ENCODE measurements at places on chromosomes 7 and 10.
A peak's percentile ranks its signal among the peaks of the same experiment; 100 is the strongest.

DNA sequence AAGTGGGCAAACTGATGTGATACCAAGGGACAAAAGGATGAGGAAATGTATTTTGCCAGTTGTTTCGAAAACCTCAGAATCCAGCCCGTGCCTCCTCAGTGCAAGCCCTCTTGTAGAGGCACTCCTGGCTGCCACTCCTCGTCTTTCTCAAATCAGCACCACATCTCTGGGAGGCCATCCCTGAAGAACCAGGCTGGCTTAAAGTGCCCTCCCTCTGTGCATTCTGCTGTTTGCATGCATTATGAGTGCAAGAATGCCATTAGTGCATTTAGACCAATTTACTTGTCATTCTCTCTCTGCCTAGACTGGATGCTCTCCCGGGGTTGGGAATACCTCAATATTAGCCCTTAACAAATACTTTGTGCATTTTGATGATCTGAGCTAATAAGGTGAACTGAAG is 19.9 kb upstream of the FAM180A start:
- no peak for DNase-seq

- DNase-seq, result no peak
Measured at GRCh38 chr10:63396133-63396761, 69.5 kb downstream of the JMJD1C start.

- no peak for DNase-seq
Measured at GRCh38 chr7:73699370-73700068, 16.1 kb downstream of the BUD23 start.

DNA sequence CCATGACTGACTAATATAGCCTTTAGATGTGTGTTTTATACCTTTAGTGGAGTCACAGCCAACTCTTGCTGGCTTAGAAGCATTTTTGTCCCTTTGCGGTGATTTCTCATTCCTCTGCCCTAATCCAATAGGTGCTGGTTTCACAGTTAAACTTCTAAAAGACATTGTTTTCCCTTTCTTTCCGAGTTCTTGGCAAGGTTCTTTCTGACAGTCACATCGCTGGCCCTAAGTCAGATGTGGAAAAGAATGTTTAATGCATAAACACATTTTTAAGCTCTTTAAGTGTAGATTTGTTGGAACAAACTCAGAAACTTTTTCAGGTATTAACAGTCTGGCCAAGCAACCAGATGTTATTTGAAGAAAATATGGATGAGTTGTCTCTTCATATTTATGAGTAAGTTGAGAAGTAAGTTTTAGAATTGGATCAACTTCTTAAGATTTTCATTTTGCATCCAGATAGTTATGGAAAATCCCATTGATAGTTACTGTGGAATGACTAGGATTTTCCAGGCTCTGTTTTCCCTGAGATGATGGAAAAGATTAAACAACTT is 4.1 kb downstream of the EPDR1 start:
- DNase-seq, result no peak

GRCh38 chr7:96328016-96328415 is 6.1 kb upstream of the SLC25A13 start:
- DNase-seq, result no peak

DNA sequence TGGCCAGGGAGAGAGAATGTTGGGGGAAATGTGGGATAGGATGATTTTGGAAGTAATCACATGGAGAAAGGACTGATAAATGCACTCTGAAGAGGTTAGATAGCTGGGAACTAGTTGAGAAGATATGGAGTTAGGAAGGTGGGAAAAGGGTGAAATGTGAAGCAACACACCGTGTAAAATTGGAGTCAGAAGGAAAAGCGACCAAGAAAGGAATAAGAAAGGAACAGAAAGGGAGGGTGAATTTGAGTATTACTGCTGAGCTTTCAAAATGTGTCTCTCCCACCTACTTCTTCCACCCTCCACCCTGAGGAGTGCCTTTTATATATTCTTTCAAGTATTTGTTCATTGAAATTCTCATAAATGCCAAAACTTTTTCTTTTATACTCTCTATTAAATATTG is 171.8 kb downstream of the BMPER start:
- DNase-seq, result no peak

GRCh38 chr10:129978322-129978721 is 14.2 kb upstream of the EBF3 start:
- DNase-seq, result no peak

- no peak for DNase-seq
Measured at GRCh38 chr7:45408409-45408737, 165.8 kb upstream of the ADCY1 start.

DNA sequence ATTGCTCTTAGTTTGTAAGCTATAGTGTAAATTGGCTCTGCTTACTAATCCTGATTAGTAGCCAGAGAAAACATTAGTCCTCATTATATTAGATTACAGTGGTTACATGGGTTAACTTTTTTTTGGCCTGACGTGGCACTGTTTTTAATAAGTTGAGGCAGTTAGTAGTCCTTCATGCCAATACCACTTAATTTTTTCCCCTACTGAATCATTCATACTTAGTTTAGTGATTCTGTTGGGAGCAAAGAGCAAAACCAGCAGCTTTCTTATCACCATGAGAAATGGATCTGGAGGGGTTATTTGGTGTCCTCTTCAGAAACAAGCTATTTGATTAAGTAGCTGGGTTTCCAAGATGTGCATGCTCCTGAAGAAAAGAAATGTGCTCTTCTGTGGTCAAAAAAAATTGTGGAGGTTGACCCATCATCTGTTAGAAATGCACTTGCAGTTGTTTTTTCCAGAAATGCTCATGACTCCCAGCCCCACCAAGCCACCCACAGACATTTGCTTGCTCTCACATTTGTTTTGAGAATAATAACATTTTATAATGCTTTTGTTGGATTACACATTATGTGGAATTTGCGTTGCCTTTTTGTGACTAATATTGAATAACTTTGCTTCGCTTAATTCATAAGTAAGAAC is 258.5 kb downstream of the HDAC9 start:
- DNase-seq, result no peak

- no peak for DNase-seq
Measured at GRCh38 chr10:126465771-126466170, 77.5 kb upstream of the ADAM12 start.

DNA sequence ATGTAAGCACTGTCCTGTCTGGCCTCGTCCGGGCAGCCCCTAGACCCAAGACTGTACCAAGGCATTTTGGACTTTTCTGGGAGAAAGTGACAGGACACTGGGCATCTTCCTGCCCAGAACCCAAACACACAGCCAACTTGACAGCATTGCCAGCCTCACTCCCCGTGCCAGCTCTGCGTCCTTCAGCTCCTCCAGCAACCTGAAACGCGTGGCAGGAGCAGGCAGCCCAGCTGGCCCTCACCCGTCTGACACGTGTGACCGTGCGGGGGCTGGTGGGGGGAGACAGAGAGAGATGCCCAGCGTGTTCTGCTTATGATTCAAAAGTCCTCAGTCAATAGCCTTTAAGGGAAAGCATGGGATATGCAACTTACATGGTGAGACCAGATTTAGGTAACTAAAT is 50.3 kb upstream of the SLC29A3 start:
- no peak for DNase-seq

GRCh38 chr10:102633287-102633686 is 11.0 kb upstream of the TRIM8 start:
- DNase-seq, result no peak

- no peak for DNase-seq
Measured at GRCh38 chr7:3721422-3721821, 420.4 kb downstream of the SDK1 start.

GRCh38 chr10:96297486-96297885 is 6.7 kb upstream of the DNTT start:
- DNase-seq, result no peak

GRCh38 chr7:5646846-5647245 is 134.6 kb downstream of the RNF216 start:
- no peak for DNase-seq

DNA sequence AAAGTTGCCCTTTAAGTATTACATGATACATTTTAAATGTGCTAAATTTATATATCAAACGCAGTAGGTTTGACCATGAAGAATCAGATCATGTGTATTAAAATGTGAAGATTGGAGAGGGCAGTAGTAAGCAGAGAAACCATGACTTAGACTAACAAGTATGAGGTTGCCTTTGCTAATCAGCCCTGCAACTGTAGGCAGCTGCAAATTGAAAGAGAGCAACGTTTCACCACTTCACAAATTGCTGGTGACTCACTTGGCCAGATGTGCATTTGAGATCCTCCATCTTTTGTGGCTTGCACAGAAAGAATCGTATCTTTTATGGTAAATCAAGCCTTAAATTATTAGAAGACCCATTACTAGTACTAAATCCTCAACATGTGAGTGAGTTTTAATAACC is 10.1 kb upstream of the SEMA3A start:
- no peak for DNase-seq

GRCh38 chr7:158863611-158864506 is 7.5 kb downstream of the DYNC2I1 start:
- no peak for DNase-seq

GRCh38 chr7:1090686-1091643 is 3.1 kb downstream of the GPER1 start:
- DNase-seq, result no peak

DNA sequence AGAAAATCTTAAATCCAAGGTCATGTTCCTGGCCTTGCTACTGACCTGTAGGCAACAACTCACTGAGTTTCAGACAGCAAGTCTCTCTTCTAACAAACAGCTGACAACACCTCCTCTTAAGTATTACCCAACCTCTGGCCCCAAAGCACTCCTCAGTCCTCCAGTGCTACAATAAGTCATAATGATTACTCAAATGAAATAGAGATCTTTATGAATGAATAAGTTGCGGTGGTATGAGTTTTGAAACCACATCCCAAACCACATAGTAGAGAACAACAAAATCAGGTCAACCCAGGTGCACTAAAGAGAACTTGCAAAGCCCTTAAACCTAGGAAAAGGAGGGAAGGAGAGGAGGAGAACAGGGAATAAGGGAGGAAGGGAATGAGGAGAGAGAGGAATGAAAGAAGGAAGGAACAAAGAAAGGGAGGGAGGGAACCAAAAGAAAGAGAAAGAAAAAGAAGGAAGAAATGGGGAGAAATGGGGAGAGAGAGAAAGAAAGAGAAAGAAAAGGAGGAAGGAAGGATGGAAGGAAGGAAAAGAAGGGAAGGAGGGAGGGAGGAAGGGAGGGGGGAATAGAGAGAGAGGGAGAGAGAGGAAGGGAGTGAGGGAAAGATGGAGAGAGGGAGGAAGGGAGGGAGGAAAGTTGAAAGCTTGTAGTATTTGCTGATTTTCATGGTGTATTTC is 142.8 kb upstream of the CALCR start:
- DNase-seq, result no peak

DNA sequence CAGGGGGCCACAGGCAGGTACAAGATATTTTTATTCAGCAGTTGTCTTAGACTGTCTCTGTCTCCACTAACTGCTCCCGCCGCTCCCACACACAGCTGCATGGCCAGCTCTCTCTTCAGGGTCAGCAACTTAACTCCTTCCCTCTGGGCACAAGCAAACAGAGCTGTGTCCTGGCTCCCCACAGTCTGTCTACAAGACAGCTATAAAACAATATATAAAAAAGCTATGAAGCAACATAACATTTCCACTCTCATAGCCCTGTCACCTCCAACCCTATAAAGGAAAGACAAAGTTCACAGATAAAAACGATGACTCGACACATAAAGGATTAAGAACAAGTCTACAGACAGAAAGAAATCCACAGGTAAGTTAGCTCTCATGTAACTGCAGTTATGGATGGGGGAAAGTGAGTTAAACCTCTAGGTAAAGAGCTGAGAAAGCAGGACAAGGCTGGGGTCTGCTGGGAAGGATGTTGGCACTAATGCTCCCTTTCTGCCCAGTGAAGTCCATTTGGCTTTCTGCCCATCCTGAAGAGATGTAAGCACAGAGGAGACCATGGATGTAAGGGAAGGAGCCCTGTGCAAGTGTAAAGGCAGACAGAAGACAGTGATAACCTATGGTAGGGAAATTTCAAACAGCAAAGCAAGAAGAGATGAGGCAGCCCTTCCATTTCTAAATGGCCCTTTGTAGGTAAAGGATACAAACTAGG is 27.0 kb downstream of the RAPGEF5 start:
- DNase-seq, result no peak

- no peak for DNase-seq
Measured at GRCh38 chr7:20275637-20276036, 55.1 kb upstream of the ITGB8 start.

- DNase-seq, result no peak
Measured at GRCh38 chr7:2520131-2520760, 672 bp downstream of the LFNG start.

GRCh38 chr7:21828841-21829240 is 116.9 kb downstream of the CDCA7L start:
- peak; percentile 30 for DNase-seq

DNA sequence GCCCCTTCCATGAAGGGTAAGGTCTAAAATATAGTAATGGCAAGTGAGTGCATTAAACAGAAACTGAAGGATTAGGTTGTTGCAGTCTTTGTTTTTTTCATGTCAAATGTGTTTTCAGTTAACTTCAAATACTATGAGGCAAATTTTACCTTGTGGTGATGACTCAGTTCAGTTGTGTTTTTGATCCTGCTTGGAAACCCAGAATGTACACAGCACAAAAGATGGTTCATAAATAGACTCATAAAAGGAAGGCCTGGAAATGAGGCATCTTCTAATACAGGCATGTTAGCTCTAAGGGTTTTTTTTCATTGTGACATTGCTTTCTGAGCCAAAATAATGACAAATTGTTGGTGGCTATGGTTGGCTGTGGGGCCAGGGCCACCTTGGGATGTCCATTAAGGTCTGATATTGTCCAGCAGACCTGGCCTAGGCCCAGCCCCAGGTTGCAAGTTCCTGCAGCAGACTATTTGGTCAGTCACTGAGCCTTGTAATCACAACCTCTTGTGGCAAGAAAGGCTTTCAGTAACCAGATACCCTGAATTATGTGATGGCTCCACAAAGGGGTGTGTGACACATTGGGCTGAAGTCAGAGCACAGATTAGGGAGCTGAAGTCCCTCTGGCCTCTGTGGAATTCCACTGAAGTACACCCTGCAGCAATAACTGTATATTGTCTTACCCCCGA is 69.0 kb upstream of the SAMD8 start:
- no peak for DNase-seq

GRCh38 chr10:69125554-69125953 is 1.6 kb downstream of the VPS26A start:
- no peak for DNase-seq

DNA sequence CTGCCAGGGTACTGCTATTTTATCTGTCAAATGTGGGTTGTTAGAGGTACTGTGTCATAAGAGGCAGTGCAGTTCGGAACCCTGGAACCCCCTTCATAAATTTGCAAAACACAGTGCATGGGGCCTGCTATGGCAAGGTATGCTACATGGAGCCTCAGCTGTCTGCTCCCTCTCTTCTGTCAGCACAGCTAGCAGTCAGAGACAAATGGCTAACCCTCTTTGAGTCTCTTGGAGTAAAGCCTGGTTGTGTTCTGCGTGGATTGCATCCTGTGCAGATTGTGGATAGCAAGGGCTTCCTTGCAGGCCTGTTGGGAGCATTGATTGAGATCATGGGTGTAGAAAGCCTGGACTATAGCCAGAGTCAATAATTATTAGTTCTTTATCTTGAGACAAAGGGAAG is 397.8 kb downstream of the AUTS2 start:
- no peak for DNase-seq

- no peak for DNase-seq
Measured at GRCh38 chr10:104247513-104248146, 7.1 kb upstream of the GSTO1 start.

GRCh38 chr7:122532406-122533269 is 166.3 kb downstream of the RNF133 start:
- no peak for DNase-seq

All from Jurkat, Clone E6-1 (cell line).